T-helper 22 cell (primary cell): ENCODE measurements at places on chromosomes 4 and X.

DNA sequence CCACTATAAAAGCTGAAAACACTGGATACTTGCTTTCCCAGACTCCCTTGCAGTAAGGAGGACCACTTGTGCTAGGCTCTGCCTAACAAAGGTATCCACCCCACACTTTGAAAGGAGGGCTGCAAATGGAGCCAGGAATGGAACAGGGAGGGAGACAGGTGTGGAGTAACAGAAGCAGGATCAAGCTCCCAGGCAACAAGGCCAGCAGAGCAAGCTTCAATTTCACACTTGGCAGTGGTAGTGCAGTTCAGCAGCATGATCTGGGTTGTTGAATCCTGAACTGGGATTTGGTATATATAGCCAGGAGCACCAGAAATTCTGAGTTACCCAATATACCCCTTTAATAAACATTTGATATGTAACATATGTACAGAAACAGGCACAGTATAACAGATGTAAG is 9.8 kb downstream of the LAMP2 start:
- no peak for DNase-seq

GRCh38 chr4:141036786-141037185 is 96.5 kb downstream of the RNF150 start:
- DNase-seq, result no peak

DNA sequence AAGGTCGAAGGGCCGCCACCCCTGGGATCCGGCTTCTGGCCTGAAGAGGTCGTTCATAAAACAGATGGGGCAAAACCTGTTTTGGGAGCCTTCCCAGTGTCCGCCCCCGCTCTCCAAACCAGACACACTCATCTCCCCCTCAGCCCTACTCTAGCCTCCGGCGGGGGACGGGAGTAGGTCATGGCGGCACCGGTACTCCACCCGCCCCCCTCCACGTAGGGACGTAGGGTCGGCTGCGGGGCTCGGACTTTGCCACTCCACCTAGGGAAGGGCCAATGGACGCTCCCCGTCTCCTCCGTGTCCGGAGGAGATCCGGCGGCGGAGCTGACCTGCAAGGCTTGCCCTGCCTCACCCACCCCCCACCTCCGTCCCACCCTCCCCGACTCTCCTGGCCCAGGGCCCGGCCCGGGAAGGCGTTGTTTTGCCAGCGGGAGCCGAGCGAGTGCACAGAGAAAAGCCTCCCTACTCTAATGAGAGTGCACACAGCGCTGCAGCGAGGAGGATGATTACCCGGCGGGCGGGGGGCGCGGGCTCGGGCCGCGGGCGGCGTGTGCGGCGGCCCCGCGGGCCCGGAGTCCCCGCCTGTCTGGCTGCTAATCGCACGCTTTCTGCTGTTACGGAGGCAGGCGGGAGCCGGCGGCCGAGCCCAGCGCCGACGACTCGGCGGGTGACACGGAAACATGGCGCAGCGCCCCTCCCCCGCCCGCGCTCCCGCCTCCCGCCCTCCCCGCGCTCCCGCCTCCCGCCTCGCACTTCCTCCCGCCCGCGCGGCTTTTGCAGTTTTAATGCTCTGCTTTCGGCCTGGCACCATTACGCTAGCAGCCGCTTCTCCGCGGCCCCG is 8.3 kb upstream of the BCOR start:
- DNase-seq, result peak; percentile 61

GRCh38 chr4:153217440-153217839 is 13.2 kb downstream of the TRIM2 start:
- DNase-seq, result no peak

DNA sequence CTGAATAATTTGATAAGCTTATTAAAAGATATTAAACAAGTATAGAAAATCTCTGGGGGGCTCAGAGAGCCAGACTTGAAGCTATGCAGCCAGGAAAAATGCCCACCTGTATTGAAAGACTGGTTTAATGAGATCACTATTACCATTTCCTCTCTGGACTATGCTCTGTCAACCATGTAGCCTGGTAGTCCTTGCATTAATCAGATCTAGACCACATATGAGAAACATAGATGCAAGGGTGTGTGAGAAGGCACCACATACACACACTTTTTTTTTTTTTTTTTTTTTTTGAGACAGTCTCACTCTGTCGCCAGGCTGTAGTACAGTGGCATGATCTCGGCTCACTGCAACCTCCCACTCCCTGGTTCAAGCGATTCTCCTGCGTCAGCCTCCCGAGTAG is 75.9 kb upstream of the ATP8A1 start:
- DNase-seq, result no peak

DNA sequence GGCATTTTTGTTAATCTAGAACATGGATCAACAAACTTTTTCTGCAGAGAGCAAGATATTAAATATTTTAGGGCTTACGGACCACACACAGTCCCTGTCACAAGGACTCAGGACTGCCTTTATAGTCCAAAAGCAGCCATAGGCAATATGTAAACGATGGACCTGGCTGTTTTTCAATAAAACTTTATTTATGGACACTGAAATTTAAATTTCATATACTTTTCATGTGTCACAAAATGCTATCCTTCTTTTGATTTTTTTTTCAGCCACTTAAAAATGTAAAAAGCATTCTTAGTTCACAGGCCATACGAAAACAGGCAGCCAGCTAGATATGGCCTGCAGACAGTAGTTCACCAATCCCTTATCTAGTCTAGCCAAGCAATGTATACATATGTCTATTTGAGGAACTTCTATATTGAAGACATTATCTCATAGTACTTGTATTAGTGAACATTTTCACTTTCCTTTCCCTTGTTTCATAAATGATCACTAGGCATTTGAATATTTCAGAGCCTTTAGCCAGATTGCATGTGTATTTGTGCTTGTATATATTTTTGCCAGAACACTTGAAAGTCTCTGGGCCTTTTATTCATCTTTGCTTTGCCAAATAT is 350.9 kb downstream of the RPA4 start:
- DNase-seq, result no peak
